ENCODE measurements at places on chromosomes 12 and 14.

DNA sequence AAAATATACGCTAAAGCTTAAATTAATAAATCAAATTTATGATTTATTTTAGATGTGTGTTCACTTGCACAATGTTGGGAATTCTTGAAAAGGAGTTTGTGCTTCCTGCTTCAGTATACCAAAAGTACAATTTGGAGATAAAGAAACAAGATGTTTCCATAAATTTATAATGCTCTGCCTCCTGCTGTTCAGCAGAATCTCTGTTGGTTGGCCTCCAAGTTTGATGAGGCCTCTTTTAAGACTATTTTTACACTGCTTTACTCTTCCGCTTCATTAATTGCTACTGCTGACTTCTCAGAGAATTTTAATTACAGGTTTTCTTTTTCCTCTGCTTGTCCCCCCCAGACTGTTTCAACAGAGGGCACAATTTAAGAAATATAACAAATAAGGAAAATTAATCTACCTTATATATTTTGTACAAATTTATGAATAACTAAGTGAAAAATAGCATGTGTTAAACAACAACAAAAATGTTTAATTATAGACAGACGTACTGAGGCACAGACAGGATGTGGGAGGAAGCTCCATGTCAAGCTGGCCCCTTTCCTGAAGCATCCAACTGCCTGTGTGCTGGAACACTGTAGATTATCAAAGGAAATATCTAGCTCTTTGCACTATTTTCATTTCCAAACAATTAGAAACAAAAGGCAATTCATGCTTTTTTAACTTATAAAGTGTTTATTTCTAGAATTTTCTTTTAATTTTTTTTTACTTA, 83.9 kb downstream of the PIK3C2G start:
- no peak for DNase-seq

GRCh38 chr12:7060353-7060954, at the start of gene C1S:
TSS of gene C1S (plus strand) at chr12:7060718. CDS start at chr12:7061913, 1,195 bp downstream.
- DNase-seq: no peak

DNA sequence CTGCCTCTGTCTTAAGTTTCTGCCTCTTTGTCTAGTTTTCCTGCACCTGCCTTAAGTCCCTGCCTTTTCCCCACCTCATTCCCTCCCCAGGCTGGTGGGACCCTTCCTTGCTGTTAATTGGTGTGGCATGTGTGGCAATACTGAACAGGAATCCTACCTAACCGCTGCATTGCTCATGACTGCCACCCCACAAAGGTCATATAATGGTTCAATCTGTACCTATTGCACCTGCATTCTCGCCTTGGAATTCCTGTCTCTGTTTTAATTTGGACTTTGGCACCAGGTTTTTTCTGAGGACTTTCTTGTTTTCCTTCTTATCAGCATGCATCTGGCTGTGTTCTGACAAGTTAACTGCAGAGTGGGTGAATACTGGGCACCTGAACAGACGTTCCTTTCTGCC, 966.2 kb upstream of the TMEM132C start:
- no peak for DNase-seq

DNA sequence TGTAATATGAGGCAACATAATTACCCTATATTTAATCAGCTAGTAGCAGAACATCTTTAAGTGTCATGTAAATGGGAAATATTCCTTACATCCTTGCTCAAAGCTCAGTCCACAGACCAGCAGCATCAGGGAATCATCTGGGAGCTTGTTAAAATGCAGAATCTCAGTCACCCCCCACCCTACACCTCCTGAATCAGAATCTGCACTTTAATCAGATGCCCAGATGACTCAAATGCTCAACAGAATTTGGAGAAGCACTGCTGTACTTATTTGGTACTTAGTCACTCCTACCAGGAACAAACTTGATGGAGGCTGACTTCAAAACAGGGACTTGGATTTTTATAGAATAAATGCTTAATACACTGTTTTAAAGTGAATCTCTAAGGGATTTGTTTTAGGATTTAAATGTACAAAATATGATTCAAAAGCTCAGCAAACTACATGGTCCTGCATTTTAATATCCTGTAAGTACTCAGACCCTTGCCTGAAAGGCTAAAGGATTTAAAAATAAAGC, 96.5 kb downstream of the ARMH4 start:
- DNase-seq: no peak

DNA sequence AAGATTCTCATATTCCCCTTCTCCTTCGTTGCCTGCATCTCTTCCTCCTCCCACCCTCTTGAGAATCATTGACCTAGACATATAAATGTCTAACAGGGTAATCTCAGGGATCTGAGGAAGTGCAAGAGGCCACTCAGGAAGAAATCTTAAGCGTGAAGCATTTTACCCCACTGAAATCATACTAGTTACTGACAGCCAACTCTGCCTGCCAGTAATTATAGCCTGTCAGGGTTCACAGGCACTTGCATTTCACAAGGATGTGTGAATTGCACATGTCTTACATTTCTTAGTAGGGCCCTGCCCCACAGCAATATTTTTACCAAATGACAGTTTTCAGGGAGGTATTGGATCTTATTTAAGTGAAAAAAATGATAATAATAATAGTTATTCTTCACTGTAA, 127.2 kb downstream of the SLC15A5 start:
- DNase-seq: no peak

- no peak for DNase-seq
Observed at GRCh38 chr12:38711054-38711453, 194.3 kb downstream of the CPNE8 start.

DNA sequence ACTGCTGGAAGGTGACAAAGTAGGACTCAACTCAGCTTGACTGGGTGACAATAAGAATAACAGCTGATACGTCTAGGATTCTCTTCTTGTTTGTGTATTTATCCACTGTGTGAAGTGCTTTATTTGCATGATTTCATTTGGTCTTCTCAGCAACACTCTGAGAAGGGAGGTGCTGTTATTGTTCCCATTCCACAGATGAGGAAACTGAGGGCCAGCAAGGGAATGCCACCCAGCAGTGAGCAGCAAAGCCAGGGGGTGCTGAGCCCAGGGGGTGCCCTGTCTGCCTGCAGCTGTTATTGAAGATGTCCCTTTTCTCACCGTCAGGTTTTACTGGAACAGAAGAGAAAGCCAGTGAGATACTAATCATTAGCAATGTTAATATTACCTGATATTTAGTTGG, 62.8 kb downstream of the RNFT2 start:
- DNase-seq: no peak

- no peak for DNase-seq
Observed at GRCh38 chr12:25784669-25785068, 173.8 kb upstream of the RASSF8 start.

- DNase-seq: no peak
Observed at GRCh38 chr12:47576289-47576945, 129.4 kb downstream of the RPAP3 start.

DNA sequence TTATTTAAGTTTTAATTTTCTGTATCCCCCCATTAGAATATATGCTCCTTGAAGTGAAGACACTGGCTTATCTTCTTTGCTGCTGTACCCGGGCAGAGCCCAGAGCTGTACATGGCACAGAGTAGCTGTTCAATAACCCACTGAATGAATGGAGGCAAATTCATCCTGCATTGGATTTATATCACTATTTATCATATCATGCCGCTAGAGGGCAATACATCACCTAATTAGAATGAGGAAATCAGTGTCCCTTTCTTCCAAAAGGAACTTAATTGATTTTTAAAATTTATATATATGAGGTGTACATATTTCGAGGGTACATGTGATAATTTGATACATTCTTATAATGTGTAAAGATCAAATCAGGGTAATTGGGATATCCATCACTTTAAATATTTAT, 89.2 kb upstream of the TMEM260 start:
- no peak for DNase-seq

DNA sequence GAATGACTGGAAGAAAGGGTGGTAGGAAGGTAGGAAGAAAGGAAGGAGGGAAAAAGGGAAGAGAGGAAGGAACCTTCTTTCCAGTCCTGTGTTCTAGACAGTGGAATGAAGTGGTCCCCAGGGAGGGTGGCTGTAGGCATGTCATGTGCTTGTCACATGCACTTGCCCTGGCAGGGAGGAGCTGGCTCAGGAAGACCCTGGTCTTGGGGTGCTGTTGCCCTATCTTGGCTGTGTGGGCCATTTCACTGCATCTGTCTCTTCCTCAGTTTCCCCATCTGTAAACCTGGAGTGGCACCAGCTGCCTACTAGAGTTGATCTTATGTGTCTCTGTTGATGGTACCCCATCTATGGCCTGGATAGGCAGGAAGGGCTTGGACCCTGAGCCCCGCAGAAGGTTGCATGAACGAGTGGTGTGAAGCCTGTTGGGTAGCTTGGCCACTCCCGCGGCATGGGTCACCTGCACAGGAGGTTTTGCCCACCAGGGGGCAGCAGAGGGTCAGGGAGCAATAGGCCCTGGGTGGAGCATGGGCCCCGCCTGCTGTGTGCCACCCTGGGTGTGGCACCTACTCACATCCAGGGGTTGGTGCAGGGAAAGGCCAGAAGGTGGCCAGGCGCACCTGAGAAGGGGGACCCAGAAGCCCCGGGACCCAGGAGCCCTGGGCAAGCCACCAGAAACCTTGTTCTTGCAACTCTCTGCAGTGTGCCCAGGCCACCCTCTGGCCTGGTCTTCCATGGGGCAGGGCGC, 25.1 kb downstream of the MEG3 start:
- DNase-seq: peak; percentile 67

GRCh38 chr12:31265722-31266121, 60.2 kb downstream of the SINHCAF start:
- DNase-seq: no peak

DNA sequence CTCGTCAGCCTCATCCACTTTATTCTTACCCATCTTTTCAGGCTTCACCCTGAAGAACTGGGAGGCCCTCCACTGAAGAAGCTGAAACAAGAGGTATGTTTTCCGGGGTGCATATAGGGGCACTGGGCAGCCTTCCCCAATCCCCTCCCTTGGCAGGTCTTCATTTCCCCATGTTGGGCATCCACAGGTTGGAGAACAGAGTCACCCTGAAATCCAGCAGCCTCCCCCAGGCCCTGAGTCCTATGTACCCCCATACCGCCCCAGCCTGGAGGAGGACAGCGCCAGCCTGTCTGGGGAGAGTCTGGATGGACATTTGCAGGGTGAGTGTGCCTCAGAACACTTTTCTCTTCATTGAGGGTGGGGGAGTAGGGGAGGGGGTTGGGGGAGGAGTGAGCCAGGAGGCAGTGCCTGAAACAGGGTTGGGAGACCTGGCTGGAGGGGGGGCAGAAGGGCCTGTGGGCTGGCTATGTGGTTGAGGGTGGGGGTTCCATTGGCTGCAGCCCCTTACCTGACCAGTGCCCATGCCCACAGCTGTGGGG, 4.0 kb downstream of the NAB2 start:
- no peak for DNase-seq

DNA sequence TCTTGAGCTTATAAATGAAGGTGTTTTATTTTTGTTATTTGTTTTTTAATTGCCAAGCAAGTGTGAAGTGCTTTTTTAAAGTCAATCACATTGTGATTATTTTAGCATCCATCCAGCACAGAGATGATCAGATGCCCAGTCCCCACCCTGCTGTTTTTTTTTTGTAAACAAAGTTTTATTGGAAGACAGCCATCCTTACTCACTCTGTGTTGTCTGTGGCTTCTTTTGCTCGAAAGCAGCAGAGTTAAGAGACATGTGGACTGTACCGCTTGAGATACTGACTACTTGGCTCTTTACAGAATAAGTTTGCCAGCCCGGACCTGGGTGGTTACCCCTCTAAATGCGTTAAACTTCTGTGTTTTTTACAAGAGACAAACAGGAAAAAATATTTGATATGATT, 30.9 kb upstream of the AMN start:
- DNase-seq: no peak

GRCh38 chr12:70839544-70839943, 81.0 kb downstream of the PTPRR start:
- DNase-seq: no peak

- no peak for DNase-seq
Observed at GRCh38 chr12:88052686-88053085, 23.5 kb upstream of the C12orf50 start.

GRCh38 chr12:26017484-26018211, 59.2 kb downstream of the RASSF8 start:
- DNase-seq: no peak

DNA sequence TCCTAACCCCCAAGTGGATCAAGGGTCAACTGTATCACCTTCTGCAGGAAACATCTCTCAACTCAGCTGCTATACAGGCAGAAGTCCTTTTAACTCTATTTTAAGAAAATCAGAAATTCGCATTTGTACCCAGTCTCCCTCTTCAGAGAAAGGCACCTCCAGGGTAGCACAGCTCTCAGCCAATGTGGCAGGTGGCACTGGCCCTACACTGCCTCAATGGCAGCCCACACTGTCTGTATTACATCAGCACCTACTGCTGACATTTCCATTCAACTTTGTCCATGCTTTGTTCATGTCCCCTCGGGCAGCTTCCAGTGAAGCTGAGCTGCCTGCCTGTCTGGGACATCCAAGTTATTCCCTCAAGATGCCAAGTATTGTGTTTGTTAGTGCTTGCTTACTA, 8.8 kb downstream of the SPTSSA start:
- DNase-seq: no peak

DNA sequence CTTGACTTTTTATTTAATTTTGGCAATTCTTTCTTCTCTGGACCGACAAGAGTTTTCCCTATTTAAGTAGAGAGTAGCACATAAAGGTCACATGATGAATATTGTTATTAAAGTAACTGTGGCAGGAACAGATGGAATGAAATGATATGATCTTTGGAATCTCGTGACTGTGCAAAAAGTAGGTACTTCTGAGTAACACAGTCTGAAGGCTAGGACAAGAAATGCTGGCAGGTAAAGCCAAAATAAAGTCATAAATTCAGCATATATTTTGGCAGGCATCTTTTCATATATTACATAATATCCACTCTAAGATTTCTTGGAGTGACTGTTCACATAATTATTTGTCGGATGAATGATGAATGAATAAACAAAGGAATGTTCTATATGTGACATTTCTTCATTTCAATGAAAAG, 121.4 kb downstream of the EFCAB11 start:
- no peak for DNase-seq

DNA sequence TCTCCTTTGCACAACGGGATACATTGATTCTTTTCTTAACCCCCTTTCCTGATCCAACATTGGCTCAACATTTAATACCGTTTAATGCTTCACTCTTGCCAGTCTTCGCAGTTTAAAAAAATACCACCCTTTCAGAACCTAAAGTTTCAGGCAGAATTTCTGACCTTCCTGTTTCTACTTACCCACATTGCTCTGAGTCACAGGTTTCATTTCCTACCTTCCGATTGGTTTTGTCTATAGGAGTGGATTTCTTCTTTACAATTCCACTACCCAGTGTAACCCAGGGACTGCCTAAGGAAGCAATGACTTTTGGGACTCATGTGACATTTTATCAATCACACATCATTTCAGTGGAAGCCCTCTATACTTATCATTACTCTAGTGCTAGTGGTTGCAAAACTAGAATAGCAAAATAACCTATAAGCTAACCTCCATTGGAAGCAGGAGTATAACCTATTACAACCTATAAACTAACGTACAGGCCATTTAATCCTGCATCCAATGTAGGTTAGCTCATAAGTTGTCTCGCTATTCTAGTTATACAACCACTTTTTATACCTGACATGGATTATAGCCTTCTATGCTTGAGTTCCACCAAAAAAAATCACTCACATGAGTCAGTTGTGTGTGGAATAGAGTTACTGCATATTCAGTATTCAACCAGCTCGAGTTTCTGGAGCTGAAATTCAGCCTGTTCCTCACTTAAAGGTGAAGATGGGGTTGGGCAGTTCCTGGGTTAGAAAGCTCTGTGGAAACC, 64.9 kb upstream of the KITLG start:
- DNase-seq: no peak

Data from activated CD4-positive, alpha-beta T cell treated with anti-CD3 and anti-CD28 coated beads, Interleukin-2, amount 50 U/mL, for 4 hours (primary cell).